Bone marrow (tissue), 2 donors: ENCODE measurements at places on chromosomes 1 and 21.

DNA sequence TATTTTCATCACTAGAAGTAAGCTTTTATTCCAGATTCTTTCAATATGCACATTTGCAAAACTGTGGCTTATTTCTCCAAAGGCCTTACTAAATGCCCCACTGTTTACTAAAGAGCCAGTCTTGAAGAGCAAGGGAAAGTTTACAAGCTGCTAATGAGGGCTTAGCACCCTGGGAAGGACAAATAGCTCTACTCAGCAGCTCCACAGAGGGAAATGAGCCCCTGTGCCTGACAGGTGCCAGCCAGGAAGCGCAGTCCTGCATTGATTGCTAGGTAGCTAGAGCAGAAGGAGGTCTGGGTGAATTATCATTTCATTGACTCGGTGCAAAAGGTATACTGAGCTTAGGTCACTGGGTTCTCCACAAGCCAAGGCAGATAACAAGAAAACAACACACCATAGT lies 307.0 kb downstream of the SETD4 start:
- DNase-seq, result no peak

DNA sequence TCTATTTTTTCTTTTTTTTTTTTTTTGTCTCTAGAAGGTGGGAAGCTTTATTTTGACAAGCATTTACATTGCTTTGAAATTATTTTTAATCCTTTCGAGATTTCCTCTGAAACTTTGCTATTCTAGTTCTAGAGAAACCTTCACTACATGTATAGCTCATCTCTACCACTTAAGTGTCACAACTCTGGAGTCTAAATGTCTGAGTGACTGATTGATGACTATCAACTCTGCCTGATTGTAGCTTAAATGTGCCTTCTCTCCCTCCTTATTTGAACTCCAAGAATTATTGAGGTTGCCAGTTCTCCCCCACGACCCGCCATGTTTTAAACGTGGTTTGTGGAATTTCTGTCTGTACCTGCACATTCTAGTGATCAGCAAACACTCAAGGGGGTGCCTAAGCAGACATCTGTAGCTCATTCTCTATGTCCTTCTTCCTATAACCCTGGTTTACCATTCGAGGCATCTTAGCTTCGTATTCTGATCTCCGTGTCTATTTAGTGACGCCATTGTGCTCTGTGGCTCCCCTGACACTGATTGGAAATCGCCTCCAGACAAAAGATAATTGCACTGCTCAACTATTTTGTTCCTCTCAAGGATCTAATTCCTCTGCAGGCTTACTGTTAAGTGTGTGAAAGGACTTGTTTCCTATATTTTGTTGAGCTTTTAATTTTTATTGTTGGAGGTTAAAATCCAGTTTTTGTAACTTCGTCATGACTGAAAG lies 1570.6 kb downstream of the BRINP3 start:
- no peak for DNase-seq

DNA sequence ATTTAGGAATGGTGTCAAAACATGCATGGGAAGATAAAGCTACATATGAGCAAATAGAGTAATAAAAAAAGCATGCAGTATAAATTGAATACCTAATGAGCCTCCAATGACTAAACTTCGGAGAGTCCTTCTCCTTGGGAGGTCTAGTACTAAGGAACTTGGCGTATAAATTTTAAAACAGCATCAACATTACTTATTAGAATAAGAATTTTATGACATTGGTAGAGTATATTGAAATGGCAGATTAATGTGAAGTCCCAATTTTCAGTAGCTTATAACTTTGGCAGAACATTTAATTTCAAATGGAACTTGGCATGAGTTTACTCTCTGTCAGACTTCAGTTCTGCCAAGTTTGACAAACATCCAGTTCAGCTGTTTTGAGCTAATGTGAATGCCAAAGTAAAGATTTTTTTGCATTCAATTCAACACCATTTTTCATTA lies 104.7 kb upstream of the RGS18 start:
- DNase-seq, result no peak

DNA sequence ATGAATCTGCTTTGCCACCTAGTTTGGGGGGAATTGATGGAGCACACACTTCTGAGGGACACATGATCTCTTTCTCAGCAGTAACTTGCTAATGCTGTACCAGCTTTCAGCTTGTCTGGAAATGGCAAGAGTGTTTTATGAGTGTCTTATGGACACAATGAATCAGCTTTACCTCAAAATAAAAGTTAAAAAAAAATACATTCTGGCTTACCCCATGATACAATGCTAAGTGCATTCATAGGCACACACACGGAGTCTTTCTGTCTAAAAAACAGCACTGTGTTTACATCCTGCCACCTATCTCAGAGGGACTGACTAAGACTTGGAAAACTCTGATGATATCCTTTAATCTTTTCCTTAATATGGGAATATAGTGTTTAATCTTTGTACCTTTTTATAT lies 455.5 kb upstream of the ADAMTS5 start:
- DNase-seq, result no peak

DNA sequence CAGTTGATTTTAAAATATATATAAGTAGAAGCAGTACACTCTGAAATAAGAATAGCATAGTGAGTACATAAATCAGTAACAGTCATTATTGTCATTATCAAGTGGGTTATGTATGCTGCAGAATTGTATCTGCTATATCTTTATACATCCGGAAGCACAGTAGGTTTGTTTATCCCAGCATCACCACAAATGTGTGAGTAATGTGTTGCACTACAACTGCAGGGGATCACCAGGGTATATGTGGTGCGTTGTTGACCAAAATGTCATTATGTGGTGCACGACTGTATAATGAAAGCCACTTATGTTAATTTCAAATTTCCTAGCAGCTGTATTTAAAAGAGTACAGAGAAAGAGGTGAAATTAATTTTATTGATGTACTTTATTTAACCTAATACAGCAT lies 87.7 kb upstream of the GADD45A start:
- no peak for DNase-seq

DNA sequence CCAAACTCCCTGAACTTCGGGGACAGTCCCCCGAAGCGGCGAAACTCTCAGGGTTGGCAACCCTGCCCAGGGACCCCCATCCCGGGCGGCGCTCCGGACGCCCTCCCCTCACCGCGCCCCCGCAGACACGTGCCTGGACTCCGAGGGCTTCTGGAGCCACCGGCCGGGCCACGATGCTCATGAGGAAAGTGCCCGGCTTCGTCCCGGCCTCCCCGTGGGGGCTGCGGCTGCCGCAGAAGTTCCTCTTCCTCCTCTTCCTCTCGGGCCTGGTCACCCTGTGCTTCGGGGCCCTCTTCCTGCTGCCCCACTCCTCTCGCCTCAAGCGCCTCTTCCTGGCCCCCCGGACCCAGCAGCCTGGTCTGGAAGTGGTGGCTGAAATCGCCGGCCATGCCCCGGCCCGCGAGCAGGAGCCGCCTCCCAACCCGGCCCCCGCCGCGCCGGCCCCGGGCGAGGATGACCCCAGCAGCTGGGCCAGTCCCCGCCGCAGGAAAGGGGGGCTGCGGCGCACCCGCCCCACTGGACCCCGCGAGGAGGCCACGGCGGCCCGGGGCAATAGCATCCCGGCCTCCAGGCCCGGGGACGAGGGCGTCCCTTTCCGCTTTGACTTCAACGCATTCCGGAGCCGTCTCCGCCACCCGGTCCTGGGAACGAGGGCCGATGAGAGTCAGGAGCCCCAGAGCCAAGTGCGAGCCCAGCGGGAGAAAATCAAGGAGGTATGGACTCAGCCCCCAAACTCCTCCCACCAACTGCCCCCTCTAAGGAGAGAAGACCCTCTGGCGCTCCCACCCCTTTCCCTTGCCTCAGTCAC lies 1.2 kb downstream of the MAN1C1 start:
- no peak for DNase-seq

DNA sequence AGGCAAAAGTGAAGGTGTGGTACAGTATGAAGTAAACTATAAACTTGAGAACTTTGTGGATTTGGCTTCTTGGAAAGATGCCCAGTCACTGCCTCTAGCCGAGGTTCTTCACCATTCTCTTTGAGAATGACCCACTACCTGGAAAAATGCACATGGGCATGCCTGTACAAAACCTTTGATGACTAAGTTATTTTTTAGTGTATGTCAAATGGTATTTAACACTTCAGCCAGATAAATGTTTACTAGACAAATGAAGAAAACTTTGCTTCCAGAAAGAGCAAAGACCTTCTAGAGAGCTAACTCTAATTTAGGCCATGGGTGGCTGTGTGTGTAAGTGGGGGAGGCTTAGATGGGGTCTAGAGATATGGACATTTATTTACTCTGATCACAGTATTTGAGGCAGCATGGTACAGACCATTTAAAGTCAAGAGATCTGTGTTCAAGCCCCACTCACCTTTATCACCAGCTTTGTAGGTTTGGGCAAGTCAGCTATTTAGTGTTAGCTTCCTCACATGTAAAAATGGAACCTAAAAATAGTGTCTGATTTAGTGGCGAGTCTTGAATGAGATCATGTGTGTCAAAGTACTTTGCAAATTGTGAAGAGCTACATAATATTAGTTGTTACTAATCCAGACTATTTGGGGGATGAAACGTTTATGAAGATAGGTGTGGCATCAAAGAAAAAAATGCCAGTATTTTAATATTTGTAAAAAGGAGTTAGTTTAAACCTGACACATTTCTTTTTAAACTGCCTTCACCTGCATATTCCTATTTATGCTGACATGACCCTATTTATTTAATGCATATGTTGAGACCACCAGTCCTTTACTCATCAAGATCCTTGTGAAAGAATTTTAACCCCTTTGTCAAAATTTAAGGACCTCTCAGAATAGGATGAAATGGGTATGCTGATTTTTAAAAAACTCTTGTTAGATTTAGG lies 20.2 kb downstream of the NFYC start:
- no peak for DNase-seq
